ENCODE measurements at places on chromosomes 7 and 10. TPM values are rescaled to one million over a fixed set of nuclear protein-coding genes. Genes with fewer than 3 reads are reported as not detected.
A peak's percentile ranks its signal among the peaks of the same experiment; 100 is the strongest.

GRCh38 chr7:123271231-123271630, 71.5 kb upstream of the SLC13A1 start:
- no peaks in the 10 kb centered on the region for H3K36me3 ChIP-seq
- H3K27ac ChIP-seq = no peak overlapping the region
- no peaks in the 10 kb centered on the region for H3K27me3 ChIP-seq
- DNase-seq = no peak
- H3K4me3 ChIP-seq = no peak overlapping the region
- H3K4me1 ChIP-seq = no peaks in the 10 kb centered on the region

DNA sequence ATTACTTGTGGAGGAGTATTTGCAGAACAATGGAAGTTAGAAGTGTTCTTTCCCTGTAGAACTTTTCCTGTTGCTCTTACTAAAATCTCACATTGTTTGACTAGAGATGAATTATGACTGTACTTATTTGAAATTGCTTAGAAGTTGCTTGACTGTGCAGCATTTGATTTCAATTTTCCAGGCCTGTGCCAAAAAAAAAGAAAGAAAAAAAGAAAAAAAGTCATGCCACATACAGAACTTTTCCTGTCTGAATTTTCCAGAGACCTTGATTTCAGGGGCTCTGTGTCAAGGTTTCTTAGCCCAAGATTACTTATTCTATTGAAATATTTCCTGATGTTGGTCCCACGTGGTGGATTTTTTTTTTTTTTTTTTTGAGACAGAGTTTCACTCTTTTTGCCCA, 3.5 kb upstream of the FAM171A1 start:
- no peak overlapping the region for H3K27ac ChIP-seq
- no peaks in the 10 kb centered on the region for H3K36me3 ChIP-seq
- no peak overlapping the region for H3K4me3 ChIP-seq
- DNase-seq = no peak

DNA sequence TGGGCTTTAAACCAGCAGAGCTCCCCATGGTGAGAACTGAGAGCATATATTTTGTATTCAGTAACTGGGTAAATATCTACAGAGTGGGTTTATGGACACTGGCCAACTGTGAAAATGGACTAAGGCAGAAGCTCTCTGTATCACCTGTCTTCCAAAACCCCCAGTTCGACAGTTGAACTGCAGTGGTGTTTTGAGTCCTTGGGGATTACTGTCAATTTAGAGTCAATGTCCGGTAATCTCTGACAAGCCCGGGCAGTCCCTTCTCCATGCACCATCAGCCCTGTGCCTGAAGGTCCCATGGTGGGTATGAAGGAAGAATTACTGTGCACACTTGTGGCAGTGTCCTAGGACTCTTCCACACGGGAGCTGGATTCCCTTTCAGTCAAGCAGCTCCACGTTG, 235.0 kb downstream of the CCSER2 start:
- no peaks in the 10 kb centered on the region for H3K4me1 ChIP-seq
- H3K4me3 ChIP-seq = no peak overlapping the region
- no peak for DNase-seq
- H3K27me3 ChIP-seq = no peaks in the 10 kb centered on the region

- no peaks in the 10 kb centered on the region for H3K36me3 ChIP-seq
- H3K27ac ChIP-seq = peak overlapping the region; percentile 13
- H3K4me3 ChIP-seq = no peak overlapping the region
- no peak for DNase-seq
- peaks cover 19% of the 10 kb centered on the region for H3K4me1 ChIP-seq
Measured at GRCh38 chr10:129531195-129531968, 64.3 kb downstream of the MGMT start.

DNA sequence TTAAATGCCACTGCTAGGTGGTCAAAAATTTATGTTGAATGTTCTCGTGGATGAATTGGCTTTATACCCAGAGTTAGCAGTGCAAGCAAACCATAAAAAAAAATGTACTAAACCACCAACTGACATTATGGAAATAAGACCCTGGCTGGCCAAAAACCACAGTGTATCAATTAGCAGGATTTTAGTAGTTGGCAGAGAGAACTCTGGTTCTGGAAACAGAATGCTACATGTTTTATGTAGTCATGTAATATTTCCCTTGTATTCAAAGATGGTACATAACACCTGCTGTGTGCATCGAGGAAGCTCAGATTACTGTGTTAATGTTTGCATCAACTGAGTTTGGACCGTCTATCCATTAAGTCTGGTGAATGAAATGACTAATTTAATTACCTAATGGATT, 618.5 kb downstream of the CCSER2 start:
- H3K36me3 ChIP-seq = no peaks in the 10 kb centered on the region
- no peaks in the 10 kb centered on the region for H3K4me1 ChIP-seq
- H3K27ac ChIP-seq = no peak overlapping the region

- no peaks in the 10 kb centered on the region for H3K4me1 ChIP-seq
- no peak overlapping the region for H3K27ac ChIP-seq
Measured at GRCh38 chr7:2544541-2545188, 10.7 kb downstream of the BRAT1 start.

DNA sequence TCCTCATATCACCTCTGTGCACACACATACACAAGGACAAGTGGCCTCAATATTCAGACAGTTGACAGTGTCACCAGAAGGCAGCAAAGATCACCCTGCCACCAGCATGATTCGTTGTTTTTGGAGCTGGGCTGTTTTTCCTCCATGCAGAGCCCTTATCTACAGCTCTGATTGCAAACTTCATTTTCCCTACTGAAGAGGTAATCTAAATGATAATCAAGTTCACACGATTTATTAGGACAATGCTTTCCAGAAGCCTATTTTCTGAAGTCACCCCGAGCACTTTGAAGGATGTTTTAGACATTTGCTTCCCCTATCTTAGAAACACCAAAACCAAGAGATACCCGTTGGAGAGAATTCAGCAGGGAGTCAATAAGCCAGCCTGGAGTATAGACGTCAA, 46.0 kb upstream of the ADAM12 start:
- H3K4me1 ChIP-seq = no peaks in the 10 kb centered on the region
- no peaks in the 10 kb centered on the region for H3K36me3 ChIP-seq
- no peak overlapping the region for H3K4me3 ChIP-seq
- peak; percentile 66 for DNase-seq
- H3K27ac ChIP-seq = no peak overlapping the region
- H3K27me3 ChIP-seq = no peaks in the 10 kb centered on the region

DNA sequence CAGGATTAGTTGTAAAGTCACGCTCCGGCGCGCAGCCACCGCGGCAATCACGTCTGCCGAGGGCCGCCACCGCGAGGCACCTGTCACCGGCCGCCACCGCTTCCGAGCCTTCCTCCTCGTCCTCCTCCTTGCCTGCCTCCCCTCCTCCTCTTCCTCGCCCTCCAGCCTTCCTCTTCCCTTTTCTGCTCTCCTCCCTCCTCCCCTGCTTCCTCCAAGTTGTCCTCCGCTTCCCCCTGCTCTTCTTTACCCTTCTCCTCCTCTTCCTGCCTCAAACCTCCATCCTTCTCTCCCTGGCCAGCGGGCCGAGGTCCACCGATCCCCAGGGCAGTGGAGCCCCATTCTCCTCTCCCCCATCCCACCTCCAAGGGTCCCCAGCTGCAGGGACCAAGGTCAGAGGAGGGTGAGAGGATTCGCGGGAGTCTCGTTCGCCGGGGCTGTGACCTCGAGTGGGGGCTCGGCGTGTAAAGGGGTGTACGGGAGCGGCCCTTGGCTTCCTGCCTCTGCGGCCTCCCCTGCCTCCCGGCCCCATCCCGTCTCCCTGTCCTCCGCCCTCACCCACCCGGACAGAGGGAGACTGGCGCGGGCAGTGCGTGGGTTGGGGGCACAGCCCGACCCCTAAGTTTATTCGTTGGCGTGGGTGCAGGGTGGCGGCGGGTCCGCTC, 89.5 kb upstream of the PAX2 start:
- no peaks in the 10 kb centered on the region for H3K27me3 ChIP-seq
- H3K4me1 ChIP-seq = peaks cover 39% of the 10 kb centered on the region
- no peak overlapping the region for H3K27ac ChIP-seq
- H3K36me3 ChIP-seq = no peaks in the 10 kb centered on the region

KIFBP gene
- 43.8 TPM for total RNA-seq

GRCh38 chr10:10919976-10920375, 97.7 kb upstream of the CELF2 start:
- no peak for DNase-seq
- no peaks in the 10 kb centered on the region for H3K27me3 ChIP-seq
- H3K36me3 ChIP-seq = no peaks in the 10 kb centered on the region
- H3K4me1 ChIP-seq = no peaks in the 10 kb centered on the region
- no peak overlapping the region for H3K4me3 ChIP-seq

DNA sequence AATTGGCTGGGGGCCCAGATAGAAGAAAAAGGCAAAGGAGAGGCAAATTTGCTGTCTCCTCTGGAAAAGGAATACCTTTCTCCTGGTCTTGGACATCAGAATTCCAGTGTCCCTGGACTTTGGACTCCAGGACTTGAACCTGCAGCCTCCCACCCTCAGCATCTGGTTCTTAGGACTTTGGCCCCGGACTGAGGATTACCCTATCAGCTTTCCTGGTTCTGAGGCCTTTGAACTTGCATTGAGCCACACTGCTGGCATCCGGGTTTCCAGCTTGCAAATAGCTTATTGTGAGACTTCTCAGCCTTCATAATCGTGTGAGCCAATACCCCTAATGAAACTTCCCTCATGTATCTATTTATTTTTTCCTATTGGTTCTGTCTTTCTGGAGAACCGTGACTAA, 68.3 kb downstream of the DNAH11 start:
- no peaks in the 10 kb centered on the region for H3K36me3 ChIP-seq
- H3K4me3 ChIP-seq = no peak overlapping the region
- H3K27me3 ChIP-seq = no peaks in the 10 kb centered on the region
- H3K27ac ChIP-seq = no peak overlapping the region

GOLGA7B gene
- total RNA-seq = 0.06 TPM

DNA sequence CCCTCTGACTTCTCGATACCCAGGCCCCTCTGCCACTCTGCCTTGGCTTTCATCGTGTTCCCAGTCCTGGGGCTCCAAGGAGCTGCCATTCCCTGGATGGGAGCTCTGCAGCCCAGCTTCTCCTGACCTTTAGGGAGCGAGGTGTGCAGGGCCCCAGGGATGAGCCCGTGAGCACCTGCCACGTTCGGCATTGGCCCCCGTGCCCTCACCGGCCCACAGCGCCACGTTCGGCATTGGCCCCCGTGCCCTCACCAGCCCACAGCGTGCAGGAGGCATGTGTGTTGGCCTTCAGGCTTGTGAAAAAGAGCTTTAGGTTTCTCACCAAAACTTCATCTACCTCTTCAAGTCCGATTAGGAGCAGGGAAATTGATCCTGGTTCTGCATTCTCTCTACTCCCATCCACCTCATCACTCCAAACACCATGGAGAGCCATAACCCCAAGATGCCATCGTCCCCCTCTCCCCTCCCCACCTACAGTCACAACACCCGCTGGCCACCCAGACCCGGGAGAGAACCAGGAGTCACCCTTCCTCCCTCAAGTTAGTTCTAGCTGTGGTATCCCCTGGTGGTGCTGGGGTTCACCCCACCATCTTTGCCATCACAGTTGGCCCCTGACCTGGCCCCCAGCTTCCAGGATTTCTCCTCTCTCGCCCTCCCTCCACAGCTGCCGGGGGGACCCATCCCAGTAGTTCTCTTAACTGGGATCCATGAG, 119.4 kb upstream of the NPS start:
- DNase-seq = no peak
- no peak overlapping the region for H3K27ac ChIP-seq
- H3K36me3 ChIP-seq = peaks cover 52% of the 10 kb centered on the region
- H3K4me3 ChIP-seq = no peak overlapping the region

GRCh38 chr10:75111907-75112679, 637 bp downstream of the SAMD8 start:
- H3K4me3 ChIP-seq = peak overlapping the region; percentile 95
- no peak for DNase-seq
- no peaks in the 10 kb centered on the region for H3K27me3 ChIP-seq

- no peak for DNase-seq
- H3K4me1 ChIP-seq = peaks cover 12% of the 10 kb centered on the region
Measured at GRCh38 chr7:80548840-80549530, 37.1 kb upstream of the GNAT3 start.

DNA sequence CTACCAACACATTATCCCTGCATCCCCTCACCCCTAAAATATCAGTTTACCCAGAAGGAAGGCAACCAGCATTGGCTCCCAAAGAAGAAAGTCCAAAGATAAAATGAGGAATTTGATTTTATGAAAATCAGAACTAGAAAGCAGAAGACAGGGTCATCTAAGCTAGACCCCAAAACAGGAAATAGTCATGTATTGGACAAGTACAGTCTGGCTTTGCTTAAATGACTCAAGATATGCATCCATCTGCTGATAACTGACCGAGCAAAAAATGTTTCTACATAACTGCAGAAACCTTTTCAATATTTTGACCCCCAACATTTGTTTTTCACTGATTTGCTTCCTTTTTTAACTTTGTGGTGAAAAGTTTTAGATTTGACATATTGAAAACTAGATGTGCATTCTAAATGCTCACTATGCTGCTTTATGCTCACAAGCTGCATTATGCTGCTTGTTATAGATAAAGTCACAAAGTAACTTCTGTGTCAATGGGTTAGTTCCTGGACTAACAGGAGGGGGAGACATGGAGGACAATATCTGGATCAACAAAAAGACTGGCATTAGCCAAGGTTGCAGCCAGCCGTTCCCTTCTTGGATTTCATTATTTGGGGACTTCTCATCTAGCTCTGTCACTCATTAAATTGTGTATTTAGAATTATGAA, 227.0 kb downstream of the INHBA start:
- no peaks in the 10 kb centered on the region for H3K36me3 ChIP-seq
- H3K27me3 ChIP-seq = no peaks in the 10 kb centered on the region
- H3K4me1 ChIP-seq = no peaks in the 10 kb centered on the region
- no peak overlapping the region for H3K27ac ChIP-seq

- H3K4me1 ChIP-seq = peaks cover 23% of the 10 kb centered on the region
- H3K36me3 ChIP-seq = no peaks in the 10 kb centered on the region
- no peak overlapping the region for H3K27ac ChIP-seq
- H3K27me3 ChIP-seq = no peaks in the 10 kb centered on the region
- H3K4me3 ChIP-seq = no peak overlapping the region
Measured at GRCh38 chr7:108009873-108010272, 6.9 kb upstream of the LAMB1 start.

- H3K4me1 ChIP-seq = peaks cover 50% of the 10 kb centered on the region
- H3K36me3 ChIP-seq = no peaks in the 10 kb centered on the region
- no peak overlapping the region for H3K4me3 ChIP-seq
- peak overlapping the region; percentile 80 for H3K27ac ChIP-seq
- H3K27me3 ChIP-seq = no peaks in the 10 kb centered on the region
- DNase-seq = no peak
Measured at GRCh38 chr10:61834519-61834918, 67.0 kb upstream of the ARID5B start.

- no peaks in the 10 kb centered on the region for H3K4me1 ChIP-seq
- no peak overlapping the region for H3K27ac ChIP-seq
- peaks cover 10% of the 10 kb centered on the region for H3K36me3 ChIP-seq
- DNase-seq = no peak
Measured at GRCh38 chr7:156783864-156784263, 109.1 kb downstream of the LMBR1 start.
